Stimulated activated CD4-positive, alpha-beta T cell treated with anti-CD3 and anti-CD28 coated beads, TNF-alpha, amount 100 ng/mL, for 4 hours (primary cell): ENCODE measurements at places on chromosomes 2 and 18.

- DNase-seq: no peak
Measured at GRCh38 chr2:36565712-36566111, 32.3 kb downstream of the FEZ2 start.

- no peak for DNase-seq
Measured at GRCh38 chr2:128301501-128301966, 17.1 kb downstream of the HS6ST1 start.

GRCh38 chr2:173763641-173764040, 201.5 kb downstream of the SP3 start:
- no peak for DNase-seq

DNA sequence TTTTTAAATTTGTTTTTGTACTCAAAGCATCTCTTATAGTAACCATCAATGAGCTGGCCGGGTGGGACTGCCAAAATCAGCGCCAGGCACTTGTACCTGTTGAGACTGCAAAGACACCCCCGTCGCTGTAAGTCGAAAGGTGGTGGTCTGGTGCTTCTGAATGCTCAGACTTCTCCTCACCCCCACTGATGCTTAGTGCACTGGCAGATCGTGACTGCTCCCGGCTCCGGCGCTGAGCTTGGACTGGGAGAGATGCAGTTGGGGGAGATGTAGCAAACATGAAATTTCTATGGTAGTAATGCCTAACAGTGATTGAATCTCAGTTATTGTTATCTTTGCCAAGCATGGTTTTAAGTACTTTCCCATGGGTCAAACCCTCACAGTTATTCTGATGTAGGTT, 80.6 kb downstream of the RIF1 start:
- DNase-seq: no peak

- no peak for DNase-seq
Measured at GRCh38 chr2:215847718-215848117, 165.6 kb downstream of the MREG start.

DNA sequence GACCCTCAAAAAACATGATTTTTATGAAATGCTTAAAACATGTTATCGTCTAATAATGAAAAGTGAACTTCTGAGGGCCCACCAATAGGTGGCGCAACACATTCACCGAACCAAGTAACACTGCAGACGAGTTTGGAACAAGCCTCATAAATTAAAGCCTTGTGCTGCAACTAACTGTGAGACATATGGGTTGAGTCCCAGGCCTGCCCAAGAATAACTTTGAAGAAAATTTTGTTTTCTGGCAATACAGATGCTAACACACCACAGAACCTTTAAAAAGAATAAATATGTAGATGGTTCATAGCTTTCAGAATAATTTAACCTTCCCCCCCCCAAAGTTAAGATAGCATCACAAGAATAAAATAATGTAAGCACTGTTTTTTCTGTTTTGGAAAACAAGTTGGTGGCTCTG, 285.9 kb downstream of the RNF144A start:
- DNase-seq: peak; percentile 6

DNA sequence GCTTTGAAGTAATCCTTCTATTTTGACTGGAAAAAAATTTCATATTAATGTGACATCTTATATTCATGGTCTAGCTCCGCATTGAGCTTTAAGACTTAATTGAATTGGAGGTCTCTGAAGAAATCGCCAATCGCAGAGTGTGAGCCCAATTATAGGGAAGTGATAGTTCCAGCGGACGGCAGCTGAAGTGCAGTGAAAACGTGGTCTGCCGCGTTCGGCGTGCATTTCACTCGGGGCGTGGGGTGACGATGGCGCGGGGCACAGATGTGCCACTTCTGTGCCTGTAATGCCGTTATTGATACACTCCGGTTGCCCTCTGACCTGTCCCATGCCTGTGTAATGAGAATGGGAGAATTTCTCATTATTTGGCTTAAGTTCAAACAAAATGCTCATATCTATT, 106.7 kb downstream of the TSHZ1 start:
- DNase-seq: no peak

DNA sequence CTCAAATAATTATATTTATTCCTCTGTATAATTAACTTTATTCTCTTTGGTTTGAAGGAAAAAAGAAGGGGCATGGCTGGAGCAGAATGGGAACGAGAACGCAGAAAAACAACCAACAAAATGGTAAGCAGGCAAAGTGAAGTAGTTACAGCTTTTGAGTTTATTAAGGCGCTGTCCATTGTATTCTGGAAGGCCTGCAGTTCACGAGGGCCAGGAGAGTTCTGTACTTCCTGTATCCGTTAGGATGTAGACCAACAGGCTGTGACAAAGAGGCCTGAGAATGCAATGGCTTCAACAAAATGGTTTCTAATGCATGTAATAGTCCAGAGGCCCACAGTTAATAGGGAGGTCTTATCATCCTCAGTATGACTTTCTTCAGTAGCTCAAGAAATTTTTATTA, 32.5 kb upstream of the SP100 start:
- DNase-seq: no peak

DNA sequence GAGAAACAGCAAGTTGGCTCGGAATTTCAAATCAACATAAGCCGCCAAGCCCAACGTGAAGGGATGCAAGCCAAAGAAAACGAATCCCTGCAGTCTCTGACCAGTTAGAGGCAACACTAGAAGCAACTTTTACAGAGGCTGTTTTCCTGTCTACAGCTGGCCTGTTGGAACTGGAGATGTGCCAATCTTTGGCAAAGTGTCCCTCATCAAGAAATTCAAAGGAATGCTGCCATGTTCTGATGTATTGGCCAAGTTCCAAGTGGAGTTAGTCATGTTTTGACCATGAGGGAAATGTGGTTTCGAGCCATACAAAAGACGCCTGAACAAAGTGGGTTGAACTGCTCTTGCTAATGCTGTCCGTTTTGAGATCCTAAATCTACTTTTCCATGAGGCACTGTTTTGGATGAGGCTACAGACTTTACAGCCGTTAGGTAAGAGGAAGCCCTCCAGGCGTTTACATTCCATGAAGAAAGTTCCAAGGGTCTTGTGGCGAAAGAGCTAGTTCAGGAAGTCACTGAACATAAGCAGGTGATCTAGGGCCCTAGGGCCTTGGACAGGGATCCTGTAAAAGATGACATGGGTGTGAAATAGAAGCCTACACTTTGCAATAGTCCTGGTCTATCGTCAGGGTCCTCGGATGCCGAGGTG, 140.7 kb upstream of the PXDN start:
- DNase-seq: no peak

DNA sequence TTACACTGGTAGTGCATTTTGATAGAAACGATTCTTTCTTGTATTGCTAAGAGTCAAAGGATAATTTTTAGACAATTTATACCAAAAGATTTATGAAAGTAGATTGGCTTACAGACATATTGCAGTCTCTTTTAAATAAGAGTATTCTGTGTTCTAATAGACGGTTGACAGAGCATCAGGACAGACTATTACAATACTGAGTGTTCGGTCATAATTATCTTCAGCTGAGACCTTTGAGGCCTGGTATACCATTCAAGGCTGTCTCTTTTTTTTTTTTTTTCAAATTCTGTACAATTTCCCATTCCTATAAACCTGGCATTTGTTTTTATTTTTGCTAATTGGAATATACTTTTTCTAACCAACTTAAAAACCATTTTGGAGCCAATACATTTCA, 140.6 kb upstream of the NOSTRIN start:
- DNase-seq: no peak

DNA sequence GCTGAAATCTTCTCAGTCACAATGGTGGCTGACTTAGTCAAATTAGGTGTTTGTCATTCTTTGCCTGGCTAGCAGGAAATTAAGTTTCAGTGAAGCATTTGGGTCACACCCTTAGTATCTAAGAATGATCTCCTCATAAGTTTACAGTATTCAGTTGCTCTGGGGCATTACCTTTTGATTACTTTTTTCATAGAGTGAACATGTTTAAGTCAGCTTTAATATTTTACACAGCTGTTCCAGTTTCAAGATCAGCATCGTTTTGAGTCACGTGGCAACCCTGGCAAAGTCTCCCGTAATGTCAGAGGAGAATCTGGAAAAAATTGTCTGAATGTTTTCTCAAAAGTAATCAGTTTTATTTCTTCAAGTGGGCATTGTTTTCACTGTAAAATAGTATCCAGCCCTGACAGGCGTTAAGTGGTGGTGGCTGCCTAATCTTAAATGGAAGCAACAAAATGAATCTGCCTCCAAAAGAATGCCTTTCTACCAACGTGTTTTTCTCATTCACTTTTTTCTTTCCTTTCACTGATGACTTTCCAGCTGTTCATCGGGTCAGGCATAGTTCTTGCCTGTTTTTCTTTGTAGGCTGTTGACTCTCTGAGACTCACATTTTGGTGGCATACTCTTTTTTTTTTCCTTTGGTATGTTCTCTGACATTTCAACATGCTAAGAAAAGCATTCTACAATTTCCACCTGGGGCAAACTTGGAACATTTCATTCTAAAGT, 319.6 kb upstream of the TCF4 start:
- DNase-seq: no peak

DNA sequence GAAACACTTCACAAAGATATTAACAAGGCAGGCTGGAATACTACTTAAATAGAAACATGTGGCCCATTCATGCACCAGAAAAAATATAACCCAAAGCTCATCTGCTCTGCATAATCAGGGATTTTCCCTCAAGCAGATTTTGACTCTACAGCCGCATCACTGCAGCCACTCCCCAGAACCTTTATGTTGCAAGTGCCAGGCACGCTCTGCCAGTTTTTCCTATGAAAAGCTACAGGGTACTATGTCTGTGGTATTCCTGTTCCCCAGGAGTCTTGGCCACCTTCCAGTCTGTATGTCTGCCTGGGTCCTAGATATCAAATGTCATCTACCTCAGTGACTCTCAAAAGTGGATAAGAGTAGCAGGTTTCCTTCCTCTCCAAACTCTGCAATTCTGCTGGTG, 3.8 kb downstream of the COA5 start:
- DNase-seq: no peak

DNA sequence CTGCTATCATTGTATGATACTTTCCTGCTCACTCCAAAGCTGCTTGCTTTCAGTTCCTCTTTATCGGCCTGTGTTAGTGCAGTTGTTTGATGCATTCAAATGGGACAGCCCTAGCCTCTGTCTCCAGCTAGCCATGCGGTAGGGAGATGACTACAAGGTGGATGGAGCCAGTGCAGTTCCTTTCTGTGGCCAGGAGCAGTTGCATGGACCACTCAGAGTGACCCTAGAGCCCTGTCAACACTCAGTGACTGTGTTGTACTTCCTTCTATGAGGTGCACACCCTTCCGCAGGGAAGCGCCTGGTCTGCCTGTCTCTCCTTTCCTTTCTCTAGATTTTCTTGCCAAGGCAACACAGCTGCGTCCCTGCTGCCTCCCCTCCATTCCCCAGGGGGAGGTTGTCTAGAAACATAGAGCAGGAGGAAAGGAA, 33.8 kb downstream of the KCNS3 start:
- no peak for DNase-seq

- no peak for DNase-seq
Measured at GRCh38 chr18:63319383-63320122, at the start of gene BCL2. Gene BCL2 (minus strand): TSS chr18:63319769.

DNA sequence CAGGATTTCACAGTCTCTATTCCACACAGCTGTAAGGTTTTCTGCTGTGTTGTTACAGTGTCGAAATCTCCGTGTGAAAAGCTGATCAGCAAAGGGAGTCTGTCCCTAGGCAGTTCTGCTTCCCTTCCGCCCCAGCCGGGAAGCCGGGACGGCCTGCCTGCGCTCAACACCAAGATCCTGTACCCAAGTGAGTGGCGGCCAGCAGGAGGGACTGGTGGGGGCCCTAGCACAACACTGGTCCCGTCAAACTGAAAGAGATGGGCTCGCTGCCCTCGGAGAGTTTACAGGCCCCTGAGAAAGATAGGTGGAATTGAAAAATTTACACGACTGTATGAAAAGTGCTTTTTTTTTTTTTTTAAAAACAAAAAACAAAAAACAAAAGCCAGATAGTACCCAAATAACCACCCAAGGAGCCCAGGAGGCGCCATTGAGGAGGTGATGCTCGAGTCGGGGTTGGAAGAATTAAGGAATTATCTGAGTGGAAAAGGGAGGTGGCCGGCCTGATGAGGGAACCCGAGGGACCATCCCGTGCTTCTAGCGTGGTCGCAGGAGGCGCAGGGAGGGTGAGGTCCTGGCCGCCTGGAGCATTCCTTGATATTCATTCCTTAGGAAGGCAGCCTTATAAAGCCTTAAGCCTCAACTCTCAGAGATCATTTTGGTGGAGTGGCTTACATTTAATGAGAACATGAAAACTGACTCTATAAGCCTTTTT, 96.7 kb downstream of the DGKD start:
- no peak for DNase-seq

DNA sequence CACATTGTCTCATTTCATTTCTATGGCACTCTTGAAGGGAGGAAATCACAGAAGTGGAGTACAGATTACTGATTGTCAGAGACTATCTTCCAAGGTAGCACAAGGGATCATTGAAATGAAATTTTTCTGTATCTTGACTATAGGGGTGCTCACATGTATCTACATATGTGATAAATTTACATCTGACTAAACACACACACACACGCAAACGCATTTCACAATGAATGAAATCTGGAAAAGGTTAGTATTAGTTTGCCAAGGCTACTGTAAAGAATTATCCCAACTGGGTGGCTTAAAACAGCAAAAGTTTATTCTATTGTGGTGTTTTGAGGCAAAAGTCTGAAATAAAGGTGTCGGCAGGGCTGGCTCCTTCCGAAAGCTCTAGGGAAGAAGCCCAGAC, 144.6 kb downstream of the SH3BP4 start:
- no peak for DNase-seq

DNA sequence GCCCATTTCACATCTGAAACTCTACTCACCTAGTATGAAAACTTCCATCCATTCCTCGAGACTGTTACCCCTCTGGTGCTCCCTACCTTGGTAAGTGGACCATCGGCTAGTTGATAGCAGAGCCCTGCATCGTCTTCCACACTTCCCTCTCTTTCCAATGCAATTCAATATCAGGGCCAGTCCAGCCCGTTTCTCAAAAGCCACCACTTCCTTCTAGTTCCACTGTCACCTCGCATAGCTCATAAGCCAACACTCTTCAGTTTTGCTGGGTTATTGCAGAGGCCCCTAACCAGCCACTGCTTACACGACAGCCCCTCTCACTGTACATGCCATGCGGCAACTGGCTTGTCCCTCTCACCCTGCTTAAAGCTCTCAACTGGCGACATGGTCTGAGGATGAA, 10.2 kb upstream of the ZNF407 start:
- no peak for DNase-seq

GRCh38 chr18:50131591-50131990, 63.4 kb downstream of the MYO5B start:
- DNase-seq: no peak

- no peak for DNase-seq
Measured at GRCh38 chr2:174333372-174334277, 1.1 kb upstream of the SP9 start.

DNA sequence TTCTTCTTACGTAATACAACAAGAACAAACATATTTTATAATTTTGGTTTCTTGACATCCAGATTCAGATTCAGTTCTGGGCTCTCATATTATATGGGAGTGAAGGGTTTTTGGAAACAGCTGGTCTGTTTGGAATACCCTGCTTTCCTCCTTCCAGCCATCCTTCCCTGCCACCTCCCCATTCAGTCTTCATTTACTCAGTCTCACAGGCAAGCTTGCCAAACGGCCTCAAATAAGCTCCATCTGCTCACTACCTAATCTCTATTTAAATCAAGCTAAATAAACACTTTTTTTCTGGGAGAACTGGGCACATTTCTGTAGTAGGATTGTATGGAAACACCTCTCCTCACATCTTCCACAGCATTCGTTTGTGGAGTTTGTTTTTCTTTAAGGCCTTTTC, 147.5 kb downstream of the RND3 start:
- DNase-seq: no peak

- DNase-seq: peak; percentile 11
Measured at GRCh38 chr2:237122214-237122666, 36.6 kb downstream of the COPS8 start.
